RKO (cell line): ENCODE measurements at places on chromosomes 3 and 15.

GRCh38 chr15:35444557-35445204 is 101.3 kb downstream of the DPH6 start:
- DNase-seq, result peak; percentile 66

GRCh38 chr15:43908516-43909050 is 81.8 kb downstream of the WDR76 start:
- DNase-seq, result no peak

DNA sequence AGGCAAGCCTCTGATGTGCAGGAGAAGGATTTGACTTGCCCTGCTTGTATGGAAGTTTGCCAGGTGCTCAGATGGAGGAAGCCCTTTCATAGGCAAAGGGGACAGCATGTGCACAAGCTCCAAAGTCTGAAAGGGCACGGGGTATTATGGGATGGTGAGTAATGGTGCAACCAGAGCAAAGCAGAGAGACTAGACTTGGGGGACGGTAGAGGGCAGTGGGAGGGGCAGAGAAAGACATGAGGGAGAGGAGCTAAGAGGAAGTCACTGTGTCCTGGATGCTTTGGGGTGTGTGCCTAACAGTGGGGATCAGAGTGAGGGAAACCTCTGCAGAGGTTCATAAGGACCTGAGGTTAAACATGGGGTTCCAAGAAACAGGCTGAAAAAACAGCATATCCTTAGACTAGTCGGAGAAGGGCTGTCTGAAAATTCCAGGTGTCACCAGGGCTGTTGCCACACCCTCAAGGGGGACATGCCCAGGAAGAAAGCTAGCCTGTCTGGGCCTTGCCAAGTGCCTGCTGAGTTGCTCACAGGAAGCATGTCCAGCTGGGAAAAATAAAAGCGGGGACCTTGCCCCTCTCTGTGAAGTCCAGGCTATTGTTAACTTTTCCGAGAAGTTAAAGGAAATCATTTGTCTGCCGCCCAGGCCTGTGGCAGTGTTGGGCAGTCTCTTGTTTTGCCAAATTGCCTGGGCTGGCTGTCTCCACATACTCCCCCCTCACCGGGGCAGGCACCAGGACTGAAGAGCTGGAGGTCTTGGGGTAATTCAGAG is 47.1 kb downstream of the HRH1 start:
- no peak for DNase-seq

DNA sequence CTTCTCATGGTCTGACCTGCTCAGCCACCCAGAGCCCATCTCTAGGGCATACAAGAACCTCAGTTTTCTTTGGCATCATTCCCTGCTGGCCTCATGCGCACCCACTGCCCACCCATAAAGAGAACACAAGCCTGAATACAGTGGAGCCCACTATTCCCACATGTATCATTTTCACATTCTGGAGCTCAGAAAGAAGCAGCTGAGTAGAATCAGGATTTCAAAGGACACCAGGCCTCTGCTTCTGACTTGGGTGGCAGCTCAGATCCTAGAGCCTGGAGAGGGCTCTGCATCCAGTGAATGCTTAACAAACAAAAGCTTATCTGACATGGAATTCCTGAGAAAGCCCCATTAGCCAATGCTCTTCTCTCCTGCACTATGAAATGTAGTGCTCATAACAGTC is 34.7 kb downstream of the RBP2 start:
- DNase-seq, result no peak

GRCh38 chr15:65263313-65263712 is 23.4 kb downstream of the PARP16 start:
- no peak for DNase-seq

DNA sequence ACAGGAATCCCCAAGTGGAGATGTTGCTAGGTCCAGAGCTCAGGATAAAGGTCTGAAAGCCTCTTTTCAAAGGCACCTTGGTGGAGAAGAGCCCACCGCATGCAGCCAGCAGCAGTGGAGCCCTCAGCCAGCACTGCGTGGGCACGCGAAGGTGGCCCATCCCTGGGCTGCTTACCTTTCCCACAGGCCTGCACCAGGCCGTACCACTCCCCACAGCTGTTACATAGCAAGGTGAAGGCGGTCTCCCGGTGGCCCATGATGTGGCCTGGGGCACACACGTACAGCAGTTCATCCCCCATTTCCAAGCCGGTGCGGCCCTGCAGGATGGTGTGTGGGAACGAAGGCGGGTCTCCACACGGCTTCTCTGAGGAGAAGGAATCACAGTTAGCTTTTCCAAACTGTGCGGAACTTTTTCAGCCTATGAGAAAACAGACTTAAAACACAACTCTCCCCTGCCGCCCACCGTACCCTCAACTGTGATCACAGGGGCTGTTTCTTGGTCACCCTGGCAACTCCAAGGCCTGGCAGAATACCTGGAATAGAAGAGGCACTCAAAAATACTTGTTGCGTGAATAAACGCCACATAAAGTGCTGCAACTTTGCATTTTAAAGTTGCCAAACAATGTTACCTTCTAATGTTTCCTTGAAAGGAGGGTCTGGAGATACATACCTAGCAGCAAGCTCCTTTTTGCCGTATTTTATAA is 43.7 kb downstream of the SUSD5 start:
- no peak for DNase-seq

- peak; percentile 47 for DNase-seq
Observed at GRCh38 chr3:138833899-138834595, 681 bp downstream of the PIK3CB start.

GRCh38 chr15:49024840-49025239 is 21.4 kb downstream of the SECISBP2L start:
- DNase-seq, result no peak

GRCh38 chr3:16520970-16521881 is 7.7 kb upstream of the RFTN1 start:
- DNase-seq, result no peak

- peak; percentile 3 for DNase-seq
Observed at GRCh38 chr3:69738859-69739203, 433 bp upstream of the MITF start.

DNA sequence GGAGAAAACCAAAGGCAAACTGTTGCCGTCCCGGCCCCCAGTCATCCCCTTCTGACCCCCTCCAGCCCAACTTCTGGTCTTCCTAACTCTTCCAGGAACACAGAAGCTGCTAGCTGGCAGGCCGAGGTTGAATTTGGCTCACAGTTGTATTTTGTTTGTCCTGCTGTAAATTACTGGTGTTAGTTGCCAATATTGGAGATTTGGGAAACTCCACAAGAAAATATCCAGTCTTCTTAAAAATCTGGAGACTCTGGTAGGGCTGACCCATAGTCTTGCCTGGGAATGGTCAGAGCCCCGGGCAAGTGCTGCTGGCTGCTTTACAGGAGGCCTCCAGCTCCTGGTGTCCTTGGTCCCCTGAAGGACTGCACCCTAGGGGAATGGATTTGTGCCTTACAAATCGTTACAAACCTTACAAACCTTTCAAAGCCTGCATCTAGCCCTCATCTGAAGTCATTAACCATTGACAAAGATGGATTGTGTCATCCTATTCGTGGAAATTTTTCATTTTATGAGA is 112.0 kb upstream of the MCTP2 start:
- no peak for DNase-seq

GRCh38 chr15:90552162-90552928 is 22.6 kb downstream of the CRTC3 start:
- DNase-seq, result no peak

- DNase-seq, result no peak
Observed at GRCh38 chr15:86556396-86557017, 476.8 kb downstream of the AGBL1 start.

DNA sequence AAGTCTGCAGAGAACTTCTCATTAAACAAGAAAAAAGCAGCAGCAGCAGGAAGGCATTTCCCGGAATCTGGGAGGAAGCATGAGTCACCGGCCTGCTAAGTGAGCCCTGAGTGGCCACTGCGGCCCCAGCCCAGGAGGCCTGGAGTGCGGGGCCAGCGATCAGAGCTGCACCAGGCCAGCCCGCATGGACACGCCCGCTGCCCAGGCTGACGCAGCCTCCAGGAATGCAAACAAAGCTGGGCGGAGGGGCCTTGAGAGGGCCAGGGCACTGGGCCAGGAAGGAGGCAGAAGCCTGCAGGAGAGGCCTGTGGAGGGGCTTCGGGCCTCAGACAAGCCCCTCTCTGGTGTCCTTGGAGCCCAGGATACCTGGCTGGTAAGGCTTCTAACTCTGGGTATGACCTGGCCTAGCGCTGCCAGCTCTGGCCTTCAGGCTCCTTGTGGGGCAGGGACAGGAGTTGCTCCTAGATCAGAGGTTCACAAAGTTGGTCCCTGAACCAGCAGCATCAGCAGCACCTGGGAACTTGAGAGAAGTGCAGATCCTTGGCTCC is 101.2 kb downstream of the SMAD6 start:
- peak; percentile 91 for DNase-seq

DNA sequence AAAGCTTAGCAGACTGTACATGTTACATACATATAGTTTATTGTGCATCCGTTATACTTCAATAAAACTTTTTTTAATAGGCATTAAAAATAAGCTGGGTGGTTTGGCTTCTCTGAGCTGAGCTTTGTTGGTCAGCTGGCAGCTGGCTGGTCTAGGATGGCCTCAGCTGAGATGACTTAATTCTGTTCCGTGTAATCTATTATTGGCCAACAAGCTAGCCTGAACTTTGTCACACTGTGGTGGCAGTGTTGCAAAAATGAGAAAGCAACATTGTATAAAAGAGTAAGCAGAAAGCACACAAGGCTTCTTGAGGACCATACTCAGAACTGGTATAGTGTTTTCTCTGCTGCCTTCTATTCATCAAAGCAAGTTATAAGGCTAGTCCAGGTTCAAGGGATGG is 45.2 kb downstream of the CGGBP1 start:
- no peak for DNase-seq

- DNase-seq, result no peak
Observed at GRCh38 chr3:184344579-184345316, 7.3 kb downstream of the FAM131A start.

DNA sequence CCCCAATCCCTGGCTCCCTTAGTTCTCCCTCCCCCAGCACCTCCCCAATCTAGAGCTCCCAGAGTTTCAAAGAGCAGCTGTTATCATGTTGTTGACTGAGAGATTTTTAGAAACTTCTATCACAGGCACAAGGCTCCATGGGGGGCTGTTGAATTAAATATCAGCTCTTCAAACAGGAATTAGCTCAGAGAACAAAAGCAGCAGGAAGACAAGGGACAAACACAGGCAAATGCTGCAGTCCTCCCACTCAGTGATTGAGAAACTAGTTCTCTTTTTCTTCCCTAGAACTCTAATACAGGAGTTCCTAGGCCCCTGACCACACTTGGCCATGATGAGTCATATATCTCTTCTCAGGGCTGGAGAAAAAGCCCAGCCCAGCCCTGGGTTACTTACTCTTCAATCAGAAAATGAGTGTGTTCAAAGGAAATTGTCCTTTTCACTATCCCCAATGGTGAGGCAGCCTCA is 262.1 kb downstream of the IGSF11 start:
- no peak for DNase-seq

GRCh38 chr15:41031232-41032078 is 78.2 kb downstream of the CHAC1 start:
- no peak for DNase-seq

- no peak for DNase-seq
Observed at GRCh38 chr15:71802770-71803169, 7.6 kb upstream of the NR2E3 start.

- DNase-seq, result no peak
Observed at GRCh38 chr3:32453346-32453745, 49.3 kb downstream of the CMTM6 start.

GRCh38 chr15:92892201-92892555 is 7.9 kb upstream of the CHD2 start:
- no peak for DNase-seq

- DNase-seq, result no peak
Observed at GRCh38 chr3:45950686-45951600, 7.7 kb downstream of the CXCR6 start.

GRCh38 chr3:122986693-122987179 is 40.8 kb downstream of the SEMA5B start:
- no peak for DNase-seq

- DNase-seq, result no peak
Observed at GRCh38 chr15:42921342-42921731, 759 bp upstream of the TTBK2 start.

- no peak for DNase-seq
Observed at GRCh38 chr3:160081958-160082533, 93.4 kb downstream of the IL12A start.

DNA sequence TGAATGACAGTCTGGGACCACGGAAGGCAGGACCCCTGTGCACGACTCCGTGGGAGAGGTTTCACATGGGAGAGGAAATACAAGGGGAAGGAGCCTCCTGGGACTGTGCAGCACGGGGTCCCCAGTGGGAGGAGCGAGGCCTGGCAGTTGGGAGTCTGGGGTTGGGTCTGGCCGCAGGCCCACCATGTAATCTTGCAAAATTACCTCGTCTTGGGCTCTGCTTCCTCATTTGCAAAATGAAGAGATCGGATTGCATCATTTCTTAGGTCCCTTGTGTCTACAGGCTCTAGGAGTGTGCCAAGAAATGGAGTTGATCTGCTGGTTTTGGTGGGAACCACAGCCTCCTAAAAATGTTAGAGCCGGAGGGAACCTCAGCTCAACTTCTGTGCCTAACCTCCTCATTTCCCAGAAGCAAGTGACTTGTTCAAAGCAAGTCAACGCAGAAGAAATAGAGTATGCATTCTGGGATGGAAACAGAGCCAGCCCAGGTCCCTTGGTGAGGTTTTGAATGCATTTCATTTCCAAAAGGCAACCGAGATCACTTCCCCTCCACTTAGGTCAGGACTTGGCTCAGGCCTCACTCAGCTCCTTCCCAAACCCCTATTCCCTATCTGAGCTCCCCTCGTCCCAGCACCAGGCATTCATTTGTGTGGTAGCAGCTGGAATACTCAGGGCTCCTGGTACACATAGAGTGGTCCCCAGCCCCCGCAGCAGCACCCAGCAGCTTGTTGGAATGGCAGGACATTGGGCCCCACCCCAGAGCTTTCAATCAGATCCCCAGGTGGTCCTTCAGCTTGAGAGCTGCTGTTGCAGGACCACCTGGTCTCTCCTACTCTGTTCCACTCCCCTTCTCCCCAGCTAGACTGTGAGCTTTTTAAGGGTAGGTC is 267.7 kb downstream of the XXYLT1 start:
- no peak for DNase-seq

- DNase-seq, result no peak
Observed at GRCh38 chr15:101618851-101619614, 33.1 kb downstream of the TM2D3 start.
